Mesendoderm (in vitro differentiated cells): ENCODE measurements at places on chromosomes 5 and 9.

DNA sequence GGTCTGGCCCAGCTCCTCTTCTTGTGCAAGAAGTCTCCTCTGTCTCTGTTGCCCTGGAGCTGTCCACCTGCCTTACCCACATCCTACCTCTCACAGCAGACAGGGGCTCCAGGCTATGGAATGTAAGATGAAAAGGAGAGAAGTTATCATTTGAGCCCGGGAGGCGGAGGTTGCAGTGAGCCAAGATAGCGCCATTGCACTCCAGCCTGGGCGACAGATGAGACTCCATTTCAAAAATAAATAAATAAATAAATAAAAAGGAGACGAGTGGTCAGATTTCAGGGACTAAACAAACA, 37.5 kb upstream of the DENND4C start:
- no peak for DNase-seq

- no peak for DNase-seq
Measured at GRCh38 chr5:138490648-138491283, 25.5 kb downstream of the EGR1 start.

DNA sequence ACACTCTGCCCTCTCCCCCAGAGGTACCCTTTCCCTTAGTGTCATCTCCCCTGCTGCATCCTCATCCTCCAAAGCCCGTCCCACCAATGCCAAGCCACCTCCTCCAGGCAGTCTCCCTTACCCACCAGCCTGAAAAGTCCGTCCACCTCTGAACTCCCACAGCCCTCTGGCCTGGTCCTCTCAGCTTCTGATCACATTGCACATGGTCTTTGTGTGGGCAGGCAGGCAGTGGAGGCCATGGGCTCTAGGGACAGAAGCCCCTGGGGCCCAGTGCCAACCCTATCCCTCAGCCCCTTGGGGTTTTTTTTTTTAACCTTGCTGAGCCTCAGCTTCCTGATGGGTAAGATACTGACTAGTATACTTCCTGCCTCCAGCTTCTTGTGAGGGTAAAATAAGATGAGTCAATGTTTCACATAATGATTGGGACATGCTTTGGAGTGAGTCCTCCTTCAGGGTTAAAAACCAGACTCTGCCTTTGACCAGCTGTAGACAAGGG, 19.4 kb downstream of the CSF1R start:
- DNase-seq: no peak

DNA sequence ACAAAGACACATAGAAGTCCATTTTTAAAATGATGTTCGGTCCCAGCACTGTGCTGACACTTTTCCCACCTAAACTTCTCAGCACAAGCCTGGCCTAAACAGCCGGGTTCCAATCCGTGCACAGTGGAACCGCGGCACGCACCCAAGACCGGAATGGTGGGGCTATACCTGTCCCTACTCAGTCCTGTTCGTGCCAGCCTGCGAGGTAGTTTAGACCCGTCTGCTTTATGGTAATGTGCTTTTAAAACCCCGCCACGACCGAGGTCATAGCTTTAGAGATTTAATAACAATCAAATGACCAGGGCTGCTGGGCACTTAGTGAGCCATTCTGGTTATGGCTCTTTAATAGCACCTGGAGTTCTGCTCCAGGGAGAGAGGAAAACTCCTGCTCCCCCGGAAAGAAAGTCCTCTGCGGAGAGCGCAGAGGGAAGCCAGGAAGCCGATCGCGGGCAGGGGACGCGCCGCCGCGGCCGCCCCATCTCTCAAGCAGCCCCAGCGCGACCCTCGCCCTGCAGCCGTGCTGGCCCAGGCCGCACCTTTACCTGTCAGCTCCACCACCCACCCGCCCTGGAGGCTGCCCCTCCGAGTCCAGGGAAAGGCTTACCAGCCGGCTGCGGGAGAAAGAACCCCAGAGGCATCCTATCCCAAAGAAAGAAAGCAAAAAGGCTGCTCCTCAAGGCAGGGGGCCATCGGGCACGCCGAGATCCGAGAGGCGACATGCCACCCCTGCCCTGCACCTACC, 511 bp downstream of the ARL15 start:
- peak; percentile 59 for DNase-seq

DNA sequence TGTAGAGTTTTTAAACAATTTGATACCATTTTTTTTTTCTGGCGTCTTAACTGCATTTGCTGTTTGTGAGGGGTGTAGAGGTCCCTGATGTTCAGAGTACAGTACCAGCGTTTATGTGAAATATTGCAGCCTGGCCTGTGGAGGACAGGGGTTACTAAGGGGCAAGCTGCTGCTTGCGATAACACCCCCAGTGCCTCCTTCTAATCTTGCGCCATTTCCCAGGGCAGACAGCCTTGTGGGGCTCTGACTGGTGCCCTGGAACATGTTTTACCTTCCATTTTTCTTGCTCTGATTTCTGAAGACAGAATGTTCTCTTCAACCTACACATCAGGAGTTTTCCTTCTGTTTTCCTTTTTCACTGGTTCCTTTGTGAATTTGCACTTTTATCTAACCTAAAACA, 142.9 kb downstream of the DOCK8 start:
- no peak for DNase-seq

GRCh38 chr9:38133595-38133994, 64.6 kb upstream of the SHB start:
- no peak for DNase-seq

DNA sequence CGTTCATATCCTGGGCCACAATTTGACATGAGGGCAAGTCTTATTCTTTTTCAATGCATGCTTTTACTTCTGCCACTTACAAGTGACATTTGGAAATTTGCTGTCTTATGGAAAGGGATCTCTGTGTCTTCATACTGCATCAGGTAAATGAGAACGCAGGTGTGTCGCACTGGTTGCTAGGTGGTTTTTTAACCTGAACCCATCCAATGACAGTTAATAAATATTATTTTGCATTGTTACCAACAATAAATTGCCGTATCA, 1.1 kb downstream of the ADAMTS16 start:
- no peak for DNase-seq

DNA sequence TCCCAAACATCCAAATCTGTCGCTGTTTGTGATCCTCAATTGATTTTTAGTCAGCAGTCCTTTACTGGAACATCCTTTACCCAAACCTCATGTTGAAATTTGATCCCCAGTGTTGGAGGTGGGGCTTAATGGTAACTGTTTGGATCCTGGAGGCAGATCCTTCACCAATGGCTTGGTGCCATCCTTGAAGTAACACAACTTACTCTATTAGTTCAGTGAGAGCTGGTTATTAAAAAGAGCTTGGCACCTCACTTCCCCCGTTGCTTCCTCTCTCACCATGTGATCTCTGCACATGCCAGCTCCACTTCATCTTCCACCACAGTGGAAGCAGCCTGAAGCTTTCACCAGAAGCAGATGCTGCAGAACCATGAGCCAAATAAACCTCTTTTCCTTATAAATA, 40.3 kb downstream of the DNAJB5 start:
- DNase-seq: no peak

DNA sequence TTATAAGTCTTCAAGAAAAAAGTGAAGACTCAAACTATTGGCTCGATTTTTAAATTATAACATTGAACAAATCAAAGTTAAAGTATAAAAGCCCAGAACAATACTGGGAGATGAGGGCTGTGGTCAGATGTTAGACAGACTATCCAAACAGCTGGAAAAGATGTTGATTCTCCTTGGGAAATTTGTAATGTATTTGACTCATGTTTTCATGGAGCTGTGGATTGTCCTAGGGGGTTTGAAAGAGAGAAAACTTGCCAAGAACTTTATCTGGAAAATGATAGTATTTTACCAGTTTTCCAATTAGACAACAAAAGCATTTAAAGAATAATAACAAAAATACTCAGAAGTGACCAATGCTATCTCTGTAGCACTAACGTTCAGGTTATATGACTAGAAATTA, 339.2 kb downstream of the ARL15 start:
- no peak for DNase-seq

DNA sequence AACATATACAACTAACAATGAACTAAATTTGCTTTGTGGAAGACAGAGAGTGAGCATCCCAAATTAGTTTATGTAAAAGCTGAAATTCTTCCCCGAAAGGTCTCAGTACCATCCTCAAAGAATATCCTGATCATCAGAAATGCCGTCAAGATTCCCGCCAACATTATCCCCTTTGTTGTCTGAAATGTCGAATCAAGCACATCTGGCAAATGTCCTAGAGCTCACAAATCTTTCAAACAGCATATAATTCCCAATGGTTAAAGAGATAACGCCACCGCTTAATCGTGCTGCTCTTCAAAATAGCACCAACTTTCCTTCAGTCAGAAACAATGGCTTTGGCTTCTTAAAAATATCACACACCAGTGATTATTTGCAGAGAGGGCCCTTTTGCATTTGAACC, 23.8 kb downstream of the MORN5 start:
- DNase-seq: no peak

- DNase-seq: no peak
Measured at GRCh38 chr5:110686270-110686669, 40.2 kb downstream of the TMEM232 start.

DNA sequence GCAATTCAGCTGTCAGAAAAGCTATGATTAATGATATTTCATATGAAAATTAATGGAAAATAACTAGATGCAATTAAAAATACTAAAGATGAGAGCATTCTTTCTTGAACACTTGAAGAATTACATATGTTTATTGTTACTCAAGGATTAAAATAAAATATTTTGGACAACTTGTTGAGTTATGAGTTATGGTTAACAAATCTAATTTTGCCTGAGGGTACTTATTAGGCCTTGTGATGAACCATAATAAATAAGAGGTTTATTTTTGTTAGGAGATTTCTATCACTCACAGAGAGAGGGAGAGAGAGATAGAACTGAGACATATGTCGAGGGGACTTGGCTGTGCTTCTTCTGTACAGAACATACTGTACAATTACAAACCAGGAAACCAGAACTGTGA, 183.7 kb downstream of the ISL1 start:
- DNase-seq: no peak

- peak; percentile 79 for DNase-seq
Measured at GRCh38 chr5:42950456-42951292, 89.4 kb downstream of the ANXA2R start.

- no peak for DNase-seq
Measured at GRCh38 chr9:89865357-89865756, 260.5 kb downstream of the GADD45G start.

DNA sequence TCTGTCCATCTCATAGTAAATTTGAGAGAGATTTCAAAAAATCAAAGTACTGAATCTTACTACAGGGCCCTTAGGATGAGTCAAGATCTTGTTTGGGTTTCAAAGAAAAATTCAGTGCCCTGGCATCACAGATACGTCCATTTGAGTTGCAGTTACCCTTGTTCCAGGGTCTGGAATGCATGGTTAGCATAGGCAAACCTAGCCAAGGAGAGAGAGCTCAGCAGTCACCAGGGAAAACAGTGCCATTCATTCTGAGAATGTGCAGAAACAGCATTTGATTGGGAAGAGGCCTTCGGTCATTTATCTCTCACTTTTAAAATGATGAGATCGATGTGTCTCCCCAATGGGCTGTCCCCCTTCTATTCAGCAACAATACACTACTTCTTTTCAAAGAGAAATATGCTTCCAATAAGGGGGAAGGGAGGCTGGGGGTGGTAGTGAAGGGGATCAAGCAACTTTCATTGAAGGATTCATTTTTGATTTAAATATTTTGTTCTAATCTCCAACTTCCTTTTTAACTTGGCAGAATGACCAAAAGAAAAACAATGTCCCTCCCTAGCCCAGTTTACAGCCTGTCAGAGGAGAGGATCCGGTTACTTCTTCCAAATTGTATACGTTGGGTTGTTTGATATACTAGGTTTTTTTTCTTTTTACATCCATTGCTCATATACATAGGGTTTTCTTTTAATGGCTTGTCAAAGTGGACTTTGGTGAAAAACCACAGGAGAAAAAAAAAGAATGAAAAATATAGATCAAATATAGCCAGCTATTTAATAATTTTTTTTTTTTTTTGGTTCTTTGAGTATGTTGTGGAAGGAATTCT, 491.1 kb downstream of the CCDC171 start:
- no peak for DNase-seq

GRCh38 chr9:112031400-112031799, 134.8 kb downstream of the UGCG start:
- no peak for DNase-seq

DNA sequence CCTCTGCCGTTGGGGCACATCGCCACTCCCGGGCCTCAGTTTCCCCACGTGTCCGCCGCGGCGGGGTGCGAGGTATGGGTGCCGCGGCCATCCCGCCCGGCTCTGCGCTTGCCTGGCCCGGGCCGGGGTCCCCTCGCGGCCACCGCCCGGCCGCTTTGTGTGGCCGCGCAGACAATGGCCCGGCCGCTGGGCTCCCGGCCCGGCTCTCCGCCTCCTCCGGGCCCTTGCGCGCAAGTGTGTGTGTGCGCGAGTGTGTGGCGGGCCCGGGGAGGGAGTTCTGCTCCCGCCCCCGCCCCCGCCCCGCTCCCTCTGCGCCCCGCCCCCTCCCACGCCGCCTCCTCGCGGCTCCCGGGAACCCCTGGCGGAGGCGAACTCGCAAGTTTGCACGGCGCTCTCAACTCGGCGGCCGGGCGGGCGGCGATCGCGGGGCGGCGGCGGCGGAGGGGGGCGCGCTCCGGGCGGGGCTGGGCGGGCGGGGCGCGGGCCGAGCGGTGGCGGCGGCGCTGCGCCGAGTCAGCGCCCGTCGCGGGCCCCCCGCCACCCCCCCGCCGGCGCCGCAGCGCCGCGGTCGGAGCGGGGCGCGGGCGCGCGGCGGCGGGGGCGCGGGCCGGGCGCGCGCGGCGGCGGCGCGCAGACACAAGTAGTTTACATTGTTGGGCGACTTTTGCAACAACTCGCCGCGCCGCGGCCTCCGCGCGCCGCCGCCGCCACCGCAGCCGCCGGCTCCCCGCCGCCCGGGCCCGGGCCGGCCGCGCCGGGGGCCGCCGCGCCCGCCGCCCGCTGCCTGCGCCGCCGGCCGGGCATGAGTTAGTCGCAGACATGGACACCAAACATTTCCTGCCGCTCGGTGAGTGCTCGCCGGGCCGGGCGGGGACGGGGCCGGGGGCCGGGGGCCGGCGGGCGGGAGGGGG, at the start of gene RXRA:
RXRA (plus strand) TSS at position 643 of the 911 bp plus-strand sequence; CDS start at position 820, 177 bp downstream.
- peak; percentile 82 for DNase-seq

DNA sequence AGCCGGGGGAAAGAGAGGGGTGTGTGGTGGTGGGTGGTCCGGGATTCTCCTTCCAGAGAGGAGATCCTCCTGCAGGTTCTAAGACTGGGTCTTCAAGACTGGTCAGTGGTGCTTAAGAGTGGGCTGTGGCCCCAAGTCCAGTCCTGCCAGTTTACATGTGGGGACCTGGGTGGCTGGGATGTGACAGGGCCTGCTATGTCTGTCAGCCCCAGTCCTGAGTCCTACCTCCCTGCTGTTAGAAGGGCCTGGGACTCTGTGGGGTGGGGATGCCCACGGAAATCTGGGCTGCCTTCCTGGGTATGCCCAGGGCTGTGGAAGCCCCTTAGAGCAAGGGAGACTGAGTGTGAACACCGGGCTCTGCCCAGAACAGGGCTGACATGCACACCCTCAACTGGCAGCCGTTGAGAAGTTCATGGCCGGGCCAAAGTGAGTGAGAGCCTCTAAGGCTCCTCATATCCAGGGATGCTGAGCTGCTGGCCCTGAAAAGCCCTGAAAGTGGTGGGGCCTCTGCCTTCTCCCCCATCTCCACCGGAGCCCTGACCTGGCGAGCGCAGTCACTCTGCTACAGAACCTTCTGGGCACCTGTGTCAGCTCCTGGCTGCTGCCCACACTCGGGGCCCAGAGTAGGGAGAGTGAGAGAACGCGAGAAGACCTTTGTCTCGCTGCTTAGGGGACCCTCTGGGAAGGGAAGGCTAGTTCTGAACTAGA, 1.7 kb downstream of the PHF2 start:
- DNase-seq: no peak

- no peak for DNase-seq
Measured at GRCh38 chr9:120592210-120592609, 12.2 kb upstream of the CDK5RAP2 start.

GRCh38 chr9:112725961-112726360, 8.0 kb upstream of the INIP start:
- DNase-seq: no peak
